ENCODE measurements at places on chromosomes 7 and 10.

- no peak for DNase-seq
These were observed 107.6 kb downstream of the PRKAG2 start for GRCh38 chr7:151769188-151769821.

GRCh38 chr10:118723466-118723865 lies 31.3 kb downstream of the CACUL1 start:
- DNase-seq = no peak

- DNase-seq = no peak
These were observed 122.0 kb upstream of the LAMB4 start for GRCh38 chr7:108252177-108252576.

DNA sequence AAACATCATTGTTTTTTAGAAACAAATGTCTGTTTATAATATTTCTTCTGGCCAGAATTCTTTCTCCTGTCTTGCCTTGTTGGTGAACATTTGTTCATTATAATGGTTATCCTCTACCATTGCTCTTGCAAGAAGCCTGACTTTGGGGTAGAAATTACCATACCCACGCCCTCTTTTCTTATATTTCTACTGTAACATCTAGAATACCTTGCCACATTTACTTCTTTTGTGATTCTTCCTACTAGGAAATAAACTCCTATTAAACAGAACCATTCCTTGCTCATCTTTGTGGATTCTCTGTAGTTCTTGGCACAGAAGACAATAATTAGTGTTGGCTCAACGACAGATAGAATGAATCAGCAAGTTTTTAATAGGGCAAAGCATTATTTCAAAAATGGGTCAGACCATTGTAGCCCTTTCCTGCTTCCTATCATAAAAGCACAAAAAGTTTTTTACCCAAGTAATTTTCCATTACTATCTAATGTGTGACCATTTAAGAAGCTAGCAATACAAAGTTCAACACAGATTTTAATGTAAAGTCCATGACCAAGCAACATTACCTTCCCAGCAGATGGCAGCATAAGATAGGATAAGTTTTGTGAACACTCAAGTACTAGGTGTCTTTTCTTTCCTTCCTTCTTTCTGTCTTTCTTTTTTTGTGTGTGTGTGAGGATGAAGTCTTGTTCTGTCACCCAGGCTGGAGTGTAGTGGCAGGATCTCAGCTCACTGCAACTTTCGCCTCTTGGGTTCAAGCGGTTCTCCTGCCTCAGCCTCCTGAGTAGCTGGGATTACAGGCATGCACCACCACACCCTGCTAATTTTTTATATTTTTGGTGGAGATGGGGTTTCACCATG lies 270.4 kb downstream of the HGF start:
- no peak for DNase-seq

- DNase-seq = no peak
These were observed 173.9 kb upstream of the CDK1 start for GRCh38 chr10:60604342-60604741.

DNA sequence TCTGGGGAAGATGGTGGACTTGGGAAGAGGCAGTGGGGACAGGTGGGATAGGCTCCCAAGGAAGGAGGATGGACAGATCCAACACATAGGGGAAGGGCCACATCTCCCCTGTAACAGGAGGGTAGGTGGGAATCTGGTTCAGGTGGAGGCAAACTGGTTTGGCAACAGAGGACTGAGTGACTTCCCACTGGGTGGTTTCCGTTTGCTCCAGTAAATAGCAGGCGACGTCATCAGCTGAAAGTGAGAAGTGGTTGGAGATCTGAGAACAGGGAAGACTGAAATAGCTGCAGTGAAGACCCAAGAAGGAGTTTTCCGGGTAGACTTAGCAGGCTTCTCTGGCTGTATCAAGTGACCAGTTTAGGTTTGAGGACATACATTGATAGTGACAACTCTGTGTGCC lies 504.4 kb downstream of the GALNT17 start:
- DNase-seq = no peak

GRCh38 chr7:116499168-116500077 lies at the start of gene CAV2:
Gene CAV2, plus strand, starts transcription at chr7:116499738. Its CDS starts 44 bp downstream, at chr7:116499782.
- DNase-seq = no peak

DNA sequence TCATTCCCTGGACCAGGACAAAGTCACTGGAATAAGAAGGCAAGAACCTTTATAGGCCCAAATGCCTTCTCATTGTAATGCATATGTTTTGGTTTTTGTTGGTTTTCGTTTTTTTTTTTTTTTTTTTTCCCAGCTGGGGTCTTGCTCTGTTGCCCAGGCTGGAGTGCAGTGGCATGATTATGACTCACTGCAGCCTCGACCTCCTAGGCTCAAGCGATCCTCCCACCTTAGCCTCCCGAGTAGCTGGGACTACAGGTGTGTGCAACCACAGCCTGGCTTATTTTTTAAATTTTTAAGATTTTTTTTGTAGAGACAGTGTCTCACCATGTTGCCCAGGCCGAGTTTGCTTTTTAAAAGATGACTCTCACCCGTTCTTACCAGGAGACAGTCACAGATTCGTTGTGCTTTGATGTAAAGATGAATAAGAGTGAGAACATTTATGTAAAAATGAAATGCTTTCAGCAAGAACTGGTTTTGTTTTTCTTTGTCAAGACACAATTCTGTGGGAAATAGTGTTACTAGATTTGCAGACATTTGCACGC lies 7.6 kb downstream of the IQCE start:
- no peak for DNase-seq

DNA sequence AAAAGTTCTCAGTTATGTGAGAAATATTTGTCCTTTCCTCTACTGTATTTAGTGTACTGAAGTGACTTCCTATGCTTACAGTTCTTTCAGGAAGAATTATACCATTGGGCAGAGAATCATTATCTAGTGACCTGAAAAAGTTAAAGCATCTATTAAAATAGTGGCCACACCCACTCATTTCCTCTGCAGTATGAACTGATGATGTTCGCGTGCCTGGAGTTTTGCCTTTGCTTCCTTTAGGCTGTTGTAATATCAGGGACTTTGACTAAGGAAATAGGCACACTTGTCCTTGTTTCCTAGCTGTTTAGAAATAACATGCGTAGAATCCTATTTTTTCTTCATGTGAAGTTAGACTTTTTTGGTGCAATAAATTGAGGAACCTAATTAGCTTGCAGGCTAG lies 100.7 kb downstream of the ZMYND11 start:
- DNase-seq = no peak

- no peak for DNase-seq
These were observed 33.4 kb upstream of the PFKP start for GRCh38 chr10:3033925-3034324.

DNA sequence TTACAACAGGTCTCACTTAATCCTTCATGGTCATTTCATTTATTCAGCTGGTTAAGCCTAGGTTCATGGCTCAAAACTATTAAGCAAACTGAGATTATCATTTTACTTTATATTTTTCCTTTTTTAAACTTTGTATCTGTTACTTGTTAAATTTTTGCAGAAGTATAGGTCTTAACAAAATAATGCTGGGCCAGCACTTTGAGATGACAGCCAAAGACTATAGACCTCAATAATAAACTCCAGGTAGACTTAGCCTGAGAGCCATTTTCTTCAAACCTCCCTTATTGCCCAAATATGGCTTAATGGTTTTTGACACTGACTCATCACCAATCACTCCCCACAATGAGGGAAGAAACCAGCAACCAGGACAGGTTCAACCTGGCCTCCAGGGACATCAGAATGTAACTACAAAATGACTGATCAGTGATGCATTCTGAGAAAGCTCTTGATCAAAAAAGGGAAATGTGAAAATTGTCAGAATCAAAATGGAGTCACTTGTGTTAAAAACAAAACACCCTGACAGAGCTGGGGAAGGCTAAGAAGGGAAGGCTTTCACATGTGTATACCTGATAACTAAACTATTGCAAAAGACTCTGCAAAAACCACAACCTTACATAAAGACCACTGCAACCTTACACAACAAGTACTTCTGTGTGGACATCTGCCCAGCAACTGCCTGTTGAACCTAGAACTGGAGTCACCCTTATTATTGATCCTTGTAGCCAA lies 2.1 kb upstream of the CCDC126 start:
- DNase-seq = peak; percentile 4

DNA sequence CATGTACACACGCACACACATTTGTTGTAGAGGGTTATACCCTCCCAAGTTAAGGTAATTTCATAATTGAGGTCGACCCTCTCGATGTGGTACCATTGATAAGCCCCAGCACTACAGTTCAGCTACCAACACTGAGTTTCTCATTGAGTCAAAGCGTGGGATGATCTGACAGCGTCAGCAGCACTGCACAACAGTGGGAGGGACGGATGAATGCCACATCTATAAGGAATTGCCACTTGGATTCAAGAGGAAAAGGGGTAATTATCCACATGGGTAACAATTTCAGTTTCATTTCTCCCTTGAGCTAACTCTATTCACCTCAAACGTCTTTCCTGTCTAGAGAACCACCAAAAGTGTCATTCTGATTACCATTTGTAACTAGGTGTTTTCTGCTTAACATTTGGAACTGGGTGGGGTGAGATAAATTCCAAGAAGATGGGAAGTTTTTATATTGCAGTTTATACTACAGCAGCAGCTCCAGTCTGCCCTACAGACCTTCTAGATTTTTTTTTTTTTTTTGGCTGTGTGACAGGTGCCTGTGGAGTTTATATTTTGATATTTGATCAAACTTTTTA lies 342.9 kb downstream of the AUTS2 start:
- DNase-seq = no peak

GRCh38 chr7:116809636-116810266 lies 52.6 kb upstream of the CAPZA2 start:
- DNase-seq = no peak

DNA sequence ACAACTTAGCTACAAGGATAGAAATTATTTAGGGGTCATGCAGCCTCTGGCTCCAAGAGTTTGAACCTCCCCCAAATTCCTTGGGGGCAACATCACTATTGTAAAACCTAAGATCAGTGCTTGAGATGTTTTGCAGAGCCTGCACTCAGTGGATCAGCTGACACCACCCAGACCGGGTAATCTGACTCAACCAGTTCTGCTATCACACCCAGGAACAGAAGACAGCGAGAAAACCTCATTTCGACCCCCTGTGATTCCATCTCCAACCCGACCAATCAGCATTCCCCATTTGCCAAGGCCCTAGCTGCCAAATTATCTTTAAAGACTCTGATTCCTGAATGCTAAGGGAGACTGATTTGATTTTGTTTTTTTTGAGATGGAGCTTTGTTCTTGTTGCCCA lies 5.2 kb downstream of the TACR2 start:
- no peak for DNase-seq

GRCh38 chr10:35335133-35336083 lies 901 bp upstream of the CCNY start:
- no peak for DNase-seq

DNA sequence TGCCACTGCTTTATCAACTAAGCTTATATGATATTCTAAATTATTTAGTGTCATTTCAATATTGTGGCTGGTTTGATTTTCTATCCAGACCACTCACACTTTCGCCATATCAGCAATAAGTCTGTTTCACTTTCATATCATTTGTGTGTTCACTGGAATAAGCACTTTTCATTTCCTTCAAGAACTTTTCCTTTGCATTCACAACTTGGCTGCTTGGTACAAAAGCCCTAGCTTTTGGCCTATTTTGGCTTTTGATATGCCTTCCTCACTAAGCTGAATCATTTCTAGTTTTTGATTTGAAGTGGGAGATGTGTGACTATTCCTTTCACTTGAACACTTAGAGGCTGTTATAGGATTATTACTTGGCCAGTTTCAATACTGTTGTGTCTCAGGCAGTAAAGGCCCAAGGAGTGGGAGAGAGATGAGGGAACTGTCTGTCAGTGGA lies 120.9 kb upstream of the NAMPT start:
- DNase-seq = no peak

GRCh38 chr10:33125522-33126517 lies 167.8 kb upstream of the ITGB1 start:
- no peak for DNase-seq

DNA sequence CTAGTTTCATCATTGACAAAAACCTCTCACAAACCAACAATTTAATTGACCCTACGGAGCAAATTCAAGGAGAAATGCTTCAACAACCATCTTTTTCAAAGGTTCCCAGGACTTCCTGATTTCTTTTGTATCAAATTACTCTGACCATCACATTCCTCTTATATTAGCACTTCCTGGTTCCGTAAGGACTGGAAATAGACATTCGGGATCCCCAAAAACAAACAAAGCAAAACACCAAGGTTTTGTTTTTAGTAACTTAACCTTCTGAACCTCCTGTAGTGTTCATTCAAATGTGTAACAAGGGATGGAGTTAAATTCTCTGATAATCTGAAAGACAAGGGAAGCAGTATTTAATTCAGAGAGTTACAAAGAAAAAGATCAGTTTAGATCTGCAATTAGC lies 387.6 kb upstream of the NRP1 start:
- DNase-seq = no peak

DNA sequence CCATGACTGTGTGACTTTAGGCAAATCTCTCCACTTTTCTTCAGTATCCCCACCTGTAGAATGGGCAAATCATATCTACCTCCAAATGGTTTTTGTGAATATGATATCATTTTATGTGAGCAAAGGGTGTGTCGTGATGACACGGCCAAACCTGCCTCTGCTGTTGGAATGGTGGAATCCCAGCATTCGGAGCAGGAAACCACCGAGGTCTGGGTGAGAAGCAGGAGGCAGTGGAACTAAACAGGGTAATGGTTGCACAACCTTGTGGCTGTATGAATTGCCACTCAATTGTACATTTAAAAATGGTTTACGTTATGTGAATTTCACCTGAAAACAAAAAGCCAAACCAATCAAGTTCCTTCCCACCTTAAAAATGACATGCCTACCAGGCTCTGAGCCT lies 131.4 kb upstream of the ZMIZ1 start:
- DNase-seq = no peak

GRCh38 chr10:131049016-131049415 lies 262.5 kb downstream of the TCERG1L start:
- DNase-seq = no peak

- DNase-seq = no peak
These were observed 219.8 kb upstream of the FRMD4A start for GRCh38 chr10:14550471-14550981.

- DNase-seq = no peak
These were observed 494.3 kb upstream of the AUTS2 start for GRCh38 chr7:69104023-69104422.

- DNase-seq = no peak
These were observed 46.1 kb upstream of the R3HCC1L start for GRCh38 chr10:98088186-98088971.

DNA sequence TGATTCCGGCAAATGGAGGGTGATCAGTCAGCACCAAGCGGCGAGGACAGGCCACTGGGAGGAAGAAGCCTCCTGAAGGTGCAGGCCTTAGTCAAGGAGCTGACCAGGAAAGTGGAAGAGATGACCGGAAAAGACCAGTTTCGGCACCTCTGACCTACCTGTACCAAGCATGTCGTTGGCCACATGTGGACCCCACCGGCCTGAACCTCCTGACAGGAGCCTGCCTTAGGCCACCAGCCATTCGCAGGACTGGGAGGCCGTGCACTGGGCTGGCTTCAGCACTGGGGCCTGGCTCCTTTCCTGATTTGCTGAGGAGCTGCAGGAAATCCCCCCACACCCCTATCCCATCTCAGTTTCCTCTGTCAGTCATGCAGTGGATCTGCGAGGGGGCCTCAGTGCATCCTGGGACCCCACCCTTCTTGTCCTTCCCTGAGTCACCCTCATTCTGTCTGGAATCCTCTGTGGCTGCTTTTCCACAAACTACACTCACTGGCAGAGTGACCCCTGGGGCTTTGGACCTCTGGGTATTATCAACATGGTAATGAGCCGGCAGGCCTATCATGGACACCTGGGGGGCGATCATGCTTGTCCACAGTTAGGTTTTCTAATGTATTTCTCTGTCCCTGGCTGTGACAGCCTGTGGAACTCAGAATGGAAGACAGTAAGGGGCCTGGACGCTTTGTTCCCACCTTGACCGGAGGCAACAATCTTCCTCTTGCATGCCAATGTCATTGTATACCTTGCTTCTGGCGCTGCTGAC lies 33.0 kb downstream of the RAMP3 start:
- DNase-seq = no peak
